Heart right ventricle (tissue), 16 donors: ENCODE measurements at places on chromosomes 2 and 18. TPM values are rescaled to one million over a fixed set of nuclear protein-coding genes. Genes with fewer than 3 reads are reported as not detected.

DNA sequence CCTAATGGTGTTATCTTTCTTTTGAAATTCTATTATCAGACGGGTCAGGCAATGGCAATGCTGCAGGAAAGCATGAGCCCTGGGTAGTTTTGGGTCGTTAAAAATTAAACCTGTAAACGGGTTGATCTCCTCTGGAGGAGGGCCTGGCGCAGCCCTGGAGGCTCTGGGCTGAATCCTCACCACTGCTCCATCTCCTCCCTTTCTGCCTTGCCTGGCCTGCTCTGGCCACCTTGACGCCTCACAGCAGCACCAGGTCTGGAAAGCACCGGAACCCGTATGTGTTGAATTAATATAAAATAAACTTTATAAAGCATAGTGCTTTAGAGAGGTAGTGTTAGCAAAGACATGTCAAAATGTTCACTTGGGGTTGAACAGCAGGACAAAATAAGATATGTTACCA is 316.1 kb downstream of the LNPK start:
- no peak for DNase-seq

GRCh38 chr2:166238176-166238575 is 110.4 kb upstream of the SCN1A start:
- DNase-seq: no peak

The SAG gene
- not detected for polyA plus RNA-seq

The KCNG2 gene
- polyA plus RNA-seq: not detected
